Ammon's horn (tissue), 1 donor: ENCODE measurements at places on chromosomes 2 and 18.

DNA sequence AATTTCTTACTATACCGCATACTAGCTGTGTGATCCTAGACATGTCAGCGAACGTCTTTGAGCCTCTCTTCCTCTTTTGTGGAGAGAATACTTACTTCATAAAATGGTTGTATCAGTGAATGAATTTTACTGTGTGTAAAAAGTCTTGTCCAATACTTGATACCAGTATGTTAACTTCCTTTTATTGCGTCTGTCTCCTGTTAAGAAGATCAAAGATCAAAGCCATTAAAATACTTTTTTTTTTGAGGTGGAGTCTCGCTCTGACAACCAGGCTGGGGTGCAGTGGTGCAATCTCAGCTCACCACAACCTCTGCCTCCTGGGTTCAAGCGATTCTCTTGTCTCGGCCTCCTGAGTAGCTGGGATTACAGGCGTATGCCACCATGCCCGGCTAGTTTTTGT lies 33.2 kb downstream of the ERLEC1 start:
- no peak for DNase-seq

DNA sequence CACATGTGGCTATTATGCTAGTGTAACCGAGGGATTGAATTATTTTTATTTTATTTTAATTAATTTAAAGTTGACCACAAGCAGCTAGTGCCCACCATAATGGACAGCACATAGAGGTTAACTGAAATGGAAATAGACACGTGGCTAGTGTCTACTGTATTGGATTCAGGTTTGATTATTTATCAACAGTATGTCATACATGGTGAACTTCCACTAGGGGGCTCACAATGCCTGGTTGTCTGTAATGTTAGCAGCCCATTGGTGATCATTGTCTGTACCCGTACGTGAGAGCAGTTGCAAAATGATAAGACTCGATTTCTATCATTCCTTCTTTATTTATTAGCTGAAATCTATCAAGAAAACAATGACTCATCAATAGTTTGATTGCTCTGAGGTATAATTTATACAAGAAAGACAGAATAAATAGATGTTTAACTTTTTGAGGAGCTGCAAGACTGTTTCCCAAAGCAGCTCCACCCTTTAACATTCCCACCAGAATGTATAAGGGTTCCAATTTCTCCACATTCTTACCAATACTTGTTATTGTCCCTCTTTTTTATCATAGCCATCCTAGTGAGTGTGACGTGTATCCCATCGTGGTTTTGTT lies 76.5 kb downstream of the CYBRD1 start:
- peak; percentile 89 for DNase-seq

DNA sequence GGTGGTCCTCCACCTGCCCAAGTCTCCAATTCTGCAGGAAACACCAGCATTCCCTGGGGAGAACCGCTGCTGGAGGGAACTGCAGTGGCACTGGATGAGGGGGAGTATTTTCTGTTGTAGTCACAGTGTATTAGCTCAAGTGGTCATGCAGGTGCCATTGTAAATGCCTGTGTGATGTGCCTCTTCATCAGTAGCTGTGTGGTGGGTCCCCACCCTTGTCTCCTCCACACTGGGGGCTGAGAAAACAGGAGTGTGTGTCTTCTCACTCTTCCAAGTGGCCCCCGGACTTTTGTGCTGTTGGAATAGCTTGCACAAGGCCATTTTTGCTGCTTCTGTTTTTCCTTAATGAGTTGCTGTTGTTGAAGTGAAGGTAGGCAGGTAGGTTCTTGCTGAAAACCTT lies 8.7 kb downstream of the NCK2 start:
- DNase-seq = no peak

- DNase-seq = no peak
Observed at GRCh38 chr18:56799756-56800155, 148.6 kb downstream of the WDR7 start.

DNA sequence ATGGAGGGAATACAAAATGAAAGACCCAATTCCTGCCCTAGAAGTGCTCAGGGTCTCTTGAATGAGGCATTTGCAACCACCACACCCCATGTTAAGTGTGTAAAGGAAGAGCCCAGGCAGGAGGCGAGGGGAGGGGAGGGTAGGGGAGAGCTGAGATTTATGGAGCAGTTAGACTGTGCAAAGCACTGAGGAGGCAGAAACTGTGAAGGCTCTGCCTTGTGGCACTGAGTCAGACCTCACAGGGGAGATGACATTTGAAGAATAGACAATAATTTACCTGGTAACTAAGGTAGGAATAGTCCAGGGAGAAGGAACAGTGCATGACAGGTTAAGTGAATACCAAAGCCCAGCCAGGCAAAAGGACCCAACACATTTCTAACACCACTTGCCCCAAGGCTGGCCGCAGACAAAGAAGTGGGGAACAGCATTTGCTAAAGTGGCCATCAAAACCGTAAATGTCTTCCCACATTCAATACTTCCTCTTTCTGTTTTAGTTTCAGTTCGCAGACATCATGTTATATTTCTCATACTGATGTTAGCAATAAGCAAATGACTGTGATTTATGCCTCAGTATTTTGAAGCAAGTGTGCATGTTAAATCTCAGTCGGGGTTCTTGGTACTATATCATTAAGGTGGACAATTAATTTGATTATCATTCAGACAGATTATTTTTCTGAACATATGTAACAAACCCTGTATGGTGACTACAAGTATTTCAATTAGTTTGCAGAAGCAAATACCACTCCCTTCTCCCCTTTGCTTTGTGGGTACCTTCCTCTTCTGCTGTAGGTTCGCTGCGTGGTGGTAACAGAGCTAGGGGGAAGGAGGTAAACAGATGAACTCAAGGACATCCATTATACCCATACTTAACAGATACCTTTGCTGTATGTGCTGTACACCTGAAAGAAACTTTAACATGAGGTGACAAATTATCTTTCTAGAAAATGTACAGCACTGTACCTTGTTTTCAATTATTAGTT lies 27.5 kb downstream of the CDH20 start:
- DNase-seq = no peak

- DNase-seq = no peak
Observed at GRCh38 chr2:96391153-96391827, 55.7 kb downstream of the NCAPH start.

GRCh38 chr2:223008956-223009355 lies 43.0 kb upstream of the KCNE4 start:
- no peak for DNase-seq

GRCh38 chr2:13050764-13051163 lies 334.0 kb downstream of the TRIB2 start:
- no peak for DNase-seq

DNA sequence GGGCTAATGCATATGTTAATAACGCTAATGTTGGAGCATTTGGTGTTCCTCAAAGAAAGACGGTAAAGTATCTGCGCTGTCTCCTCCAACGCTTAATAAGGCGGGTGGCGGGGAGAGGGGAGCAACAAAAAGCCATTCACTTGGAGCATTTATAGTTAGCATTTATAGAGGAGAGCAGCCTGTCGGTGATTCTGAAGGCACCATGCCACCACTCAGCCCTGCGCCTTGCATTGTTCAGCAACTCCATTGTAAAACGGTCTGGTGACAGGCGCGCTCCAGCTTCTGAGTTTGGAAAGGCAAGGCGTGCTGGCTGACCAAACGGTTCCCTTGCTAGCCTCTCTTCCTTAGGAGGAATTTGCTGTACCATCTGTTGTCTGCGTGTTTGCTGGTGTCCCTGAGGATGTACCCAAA lies 83.9 kb downstream of the LYPD1 start:
- no peak for DNase-seq

GRCh38 chr2:219521066-219521880 lies 7.0 kb downstream of the ASIC4 start:
- no peak for DNase-seq

GRCh38 chr2:192487636-192488035 lies 292.9 kb upstream of the TMEFF2 start:
- no peak for DNase-seq

GRCh38 chr18:13439461-13439860 lies 220.9 kb downstream of the LDLRAD4 start:
- no peak for DNase-seq

- no peak for DNase-seq
Observed at GRCh38 chr2:108941161-108941665, 47.8 kb downstream of the EDAR start.

DNA sequence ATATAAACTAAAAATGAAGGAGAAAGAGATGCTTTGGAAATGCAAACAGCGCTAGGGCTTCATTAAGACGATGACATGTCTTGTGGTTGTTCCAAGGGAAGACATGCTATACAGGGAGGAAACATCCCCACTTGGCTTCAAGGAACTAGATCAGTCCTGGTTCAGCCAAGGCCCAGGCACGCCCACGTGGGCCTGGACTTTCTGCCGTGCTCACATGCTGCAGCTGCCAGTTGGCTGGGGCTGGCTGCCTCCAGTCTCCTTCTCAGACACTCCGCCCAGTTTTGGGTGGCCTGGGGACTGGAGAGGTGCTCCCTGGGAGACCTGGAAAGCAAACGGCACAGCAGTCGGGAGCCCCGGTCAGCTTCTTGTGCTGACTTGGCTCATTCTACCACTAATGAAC lies 109.6 kb downstream of the GLI2 start:
- no peak for DNase-seq

DNA sequence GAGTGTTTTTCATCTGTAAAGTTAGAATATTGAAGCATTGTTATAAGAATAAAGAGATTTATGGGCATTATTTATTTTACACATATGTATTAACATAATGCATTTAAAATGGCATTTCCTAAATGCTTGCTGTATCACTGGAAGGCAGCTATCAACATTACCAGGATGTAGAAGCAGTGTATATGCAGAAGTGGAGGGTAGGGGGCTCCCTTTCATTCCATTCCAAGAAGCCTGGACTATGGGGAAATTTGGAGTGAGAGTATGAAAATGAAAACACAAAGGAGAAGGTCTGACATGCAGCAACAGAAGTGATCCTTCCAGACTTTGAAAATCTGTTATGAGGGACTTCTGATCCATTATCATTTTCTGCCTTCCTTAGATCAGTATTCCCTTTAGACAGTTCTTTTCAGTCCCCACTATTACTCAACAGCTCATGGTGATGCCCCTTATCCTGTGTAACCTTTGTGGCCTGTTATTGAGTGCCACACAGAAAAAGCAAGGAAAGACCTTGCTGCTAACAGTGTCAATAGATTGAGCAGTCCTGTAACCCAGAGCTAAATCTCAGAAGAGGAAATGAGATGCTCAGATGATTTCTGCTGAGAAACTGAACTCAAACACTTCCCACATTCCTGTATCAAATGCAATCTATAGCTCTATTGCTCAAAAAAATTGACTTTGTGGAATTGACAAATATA lies 216.6 kb downstream of the HNMT start:
- DNase-seq = no peak

DNA sequence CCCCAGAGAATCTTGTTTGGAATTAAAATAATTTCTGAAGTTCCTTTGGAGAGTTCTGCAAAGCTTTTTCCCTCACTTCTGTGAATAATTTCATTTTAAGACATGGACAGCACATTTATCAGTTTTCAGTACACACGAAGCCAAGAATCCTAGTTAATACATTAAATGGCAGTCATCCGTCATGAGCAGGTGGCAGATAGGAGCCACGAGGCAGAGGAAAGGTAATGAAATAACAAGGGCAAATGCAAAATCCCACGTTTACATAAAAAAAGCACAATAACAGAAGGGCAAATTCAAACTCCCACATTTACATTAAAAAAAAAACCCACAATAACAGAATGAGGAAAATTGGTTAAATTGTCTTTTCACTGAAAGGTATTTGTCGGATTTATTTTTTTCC lies 25.9 kb upstream of the SNTG2 start:
- DNase-seq = no peak

- DNase-seq = no peak
Observed at GRCh38 chr2:2942225-2942624, 435.4 kb downstream of the EIPR1 start.

- DNase-seq = no peak
Observed at GRCh38 chr2:218960309-218961165, 1.1 kb downstream of the CDK5R2 start.

DNA sequence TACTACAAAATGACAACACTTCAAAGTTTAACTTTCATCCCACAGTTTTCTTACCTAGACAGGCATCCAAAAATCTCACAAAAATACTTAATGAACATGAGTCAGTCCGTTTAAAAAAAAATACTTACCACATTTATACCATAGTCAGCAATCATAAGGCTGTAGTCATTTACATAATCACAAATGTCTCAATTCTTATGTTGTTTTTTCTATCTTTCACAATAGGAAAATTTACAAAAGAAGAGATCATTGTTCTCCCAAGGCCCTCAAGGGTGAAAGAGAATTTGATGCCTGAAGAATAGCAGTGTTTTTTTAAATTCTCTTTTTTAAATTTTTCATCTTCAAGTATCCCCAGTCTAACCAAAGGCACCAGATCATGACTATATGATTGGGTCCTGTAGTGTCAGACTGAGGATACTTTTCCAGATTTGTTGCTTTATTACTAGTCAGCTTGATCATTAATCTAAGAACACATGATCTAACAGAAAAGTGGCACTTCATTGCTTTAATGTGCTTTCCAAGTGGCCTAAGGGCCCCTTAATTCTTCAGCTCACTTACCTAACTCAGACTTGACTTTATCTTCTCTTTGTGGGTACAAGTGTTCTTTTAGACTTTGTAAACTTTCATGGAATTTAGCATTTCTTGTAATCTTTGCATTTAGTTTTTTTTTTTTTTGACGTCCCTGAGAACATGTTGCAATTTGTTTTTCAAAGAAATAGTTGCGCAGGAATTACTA lies 4.7 kb downstream of the SCYGR5 start:
- DNase-seq = no peak
